ENCODE measurements at places on chromosomes 6 and 20. TPM values are rescaled to one million over a fixed set of nuclear protein-coding genes. Genes with fewer than 3 reads are reported as not detected.

DNA sequence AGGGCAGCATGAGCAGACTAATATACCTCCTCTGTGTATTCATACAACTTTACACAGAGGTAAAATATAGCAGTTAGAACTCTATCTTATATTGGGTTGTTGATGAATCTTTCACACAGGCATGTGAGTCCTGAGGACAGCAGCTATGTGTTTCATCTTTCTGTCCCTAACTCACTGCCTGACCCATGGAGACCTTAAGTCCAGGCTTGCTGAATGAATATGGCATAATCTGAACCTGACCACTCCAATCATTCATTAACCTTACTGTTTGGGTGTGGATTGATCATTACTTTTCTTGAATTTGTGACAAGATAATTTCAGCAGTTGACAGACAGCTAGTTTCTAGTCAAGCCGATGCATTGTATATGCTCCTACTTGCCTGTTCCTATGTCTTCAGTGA is 27.3 kb upstream of the TSPYL1 start:
- no peak overlapping the region for H3K4me3 ChIP-seq
- no peak overlapping the region for H3K27ac ChIP-seq
- no peaks in the 10 kb centered on the region for H3K36me3 ChIP-seq
- H3K4me1 ChIP-seq = no peaks in the 10 kb centered on the region
- no peaks in the 10 kb centered on the region for H3K27me3 ChIP-seq

GRCh38 chr6:53055873-53056272 is 9.3 kb upstream of the FBXO9 start:
- peaks cover 40% of the 10 kb centered on the region for H3K4me1 ChIP-seq
- no peaks in the 10 kb centered on the region for H3K27me3 ChIP-seq
- DNase-seq = no peak
- no peak overlapping the region for H3K4me3 ChIP-seq

- H3K4me3 ChIP-seq = no peak overlapping the region
- H3K36me3 ChIP-seq = no peaks in the 10 kb centered on the region
Observed at GRCh38 chr20:9081423-9081966, 12.6 kb downstream of the PLCB4 start.

- H3K4me1 ChIP-seq = no peaks in the 10 kb centered on the region
- DNase-seq = no peak
- no peaks in the 10 kb centered on the region for H3K27me3 ChIP-seq
- no peak overlapping the region for H3K27ac ChIP-seq
- H3K36me3 ChIP-seq = no peaks in the 10 kb centered on the region
Observed at GRCh38 chr6:90900034-90900433, 313.2 kb upstream of the MAP3K7 start.

GRCh38 chr20:33602826-33603590 is 59.1 kb upstream of the C20orf144 start:
- H3K4me1 ChIP-seq = peaks cover 4% of the 10 kb centered on the region
- no peaks in the 10 kb centered on the region for H3K27me3 ChIP-seq
- H3K4me3 ChIP-seq = no peak overlapping the region
- H3K36me3 ChIP-seq = peaks cover 22% of the 10 kb centered on the region
- no peak overlapping the region for H3K27ac ChIP-seq

GRCh38 chr6:140105857-140106256 is 731.4 kb upstream of the CITED2 start:
- no peak overlapping the region for H3K4me3 ChIP-seq
- no peak overlapping the region for H3K27ac ChIP-seq
- no peaks in the 10 kb centered on the region for H3K27me3 ChIP-seq
- H3K36me3 ChIP-seq = no peaks in the 10 kb centered on the region
- peaks cover 10% of the 10 kb centered on the region for H3K4me1 ChIP-seq

DNA sequence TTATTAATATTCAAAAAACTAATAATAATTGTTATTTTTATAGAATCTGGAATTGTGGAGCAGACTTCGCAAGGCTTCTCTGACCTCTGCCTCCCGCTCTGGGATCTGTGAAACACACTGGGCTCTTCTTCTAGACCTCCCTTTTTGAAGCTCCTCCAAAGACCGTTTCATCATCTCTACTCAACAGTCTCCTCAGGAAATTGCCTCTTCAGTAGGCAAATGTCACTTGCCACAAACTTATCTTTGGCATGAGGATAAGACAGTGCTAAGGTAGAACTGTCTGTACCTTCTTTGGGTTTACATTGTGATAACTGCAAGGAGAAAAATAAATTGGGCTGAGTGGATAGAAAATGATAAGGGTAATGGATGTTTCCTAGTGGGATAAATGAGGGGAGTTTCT is 2.3 kb upstream of the MAS1L start:
- DNase-seq = no peak
- H3K27ac ChIP-seq = no peak overlapping the region
- H3K27me3 ChIP-seq = no peaks in the 10 kb centered on the region
- H3K4me3 ChIP-seq = no peak overlapping the region
- H3K4me1 ChIP-seq = no peaks in the 10 kb centered on the region
- H3K36me3 ChIP-seq = no peaks in the 10 kb centered on the region

DNA sequence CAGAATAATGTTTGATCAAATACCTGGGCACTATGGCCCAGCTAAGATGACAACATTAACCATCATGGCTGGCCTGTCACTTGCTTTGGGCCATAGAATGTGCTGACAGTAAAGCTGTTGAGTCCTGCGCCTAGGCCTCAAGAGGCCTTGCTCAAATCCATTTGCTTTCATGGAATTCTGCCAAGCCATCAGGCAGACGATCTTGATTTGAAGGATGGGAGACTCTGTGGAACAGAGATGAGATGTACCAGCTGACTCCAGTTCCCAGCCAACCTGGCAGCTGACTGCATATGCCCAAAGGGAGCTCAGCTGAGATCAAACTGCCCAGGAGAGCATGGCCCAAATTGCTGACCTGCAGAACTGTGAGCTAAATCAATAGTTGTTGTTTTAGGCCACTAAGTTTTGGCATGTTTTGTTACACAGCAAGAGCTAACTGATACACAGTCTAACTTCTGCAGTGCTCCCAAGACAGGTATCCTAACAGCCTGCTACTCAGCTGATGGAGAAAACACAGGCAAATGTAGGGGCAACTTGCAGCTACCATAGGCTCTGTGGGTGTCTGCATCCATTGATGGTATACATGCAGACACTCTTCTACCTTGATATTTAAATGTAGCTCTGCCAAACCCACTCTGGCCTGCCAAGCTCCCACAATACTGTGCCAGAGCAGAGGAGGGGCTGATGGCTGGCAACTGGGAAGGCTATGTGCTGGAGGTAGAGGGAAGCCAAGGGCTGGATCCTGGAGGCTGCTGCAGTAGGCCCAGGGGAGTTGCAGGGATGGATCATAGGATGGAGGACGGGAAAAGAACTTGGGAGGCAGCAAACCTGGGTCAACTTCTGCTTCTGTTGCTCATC is 55.2 kb upstream of the RNF24 start:
- no peaks in the 10 kb centered on the region for H3K4me1 ChIP-seq
- H3K27ac ChIP-seq = no peak overlapping the region
- no peak overlapping the region for H3K4me3 ChIP-seq
- DNase-seq = no peak
- no peaks in the 10 kb centered on the region for H3K36me3 ChIP-seq

DNA sequence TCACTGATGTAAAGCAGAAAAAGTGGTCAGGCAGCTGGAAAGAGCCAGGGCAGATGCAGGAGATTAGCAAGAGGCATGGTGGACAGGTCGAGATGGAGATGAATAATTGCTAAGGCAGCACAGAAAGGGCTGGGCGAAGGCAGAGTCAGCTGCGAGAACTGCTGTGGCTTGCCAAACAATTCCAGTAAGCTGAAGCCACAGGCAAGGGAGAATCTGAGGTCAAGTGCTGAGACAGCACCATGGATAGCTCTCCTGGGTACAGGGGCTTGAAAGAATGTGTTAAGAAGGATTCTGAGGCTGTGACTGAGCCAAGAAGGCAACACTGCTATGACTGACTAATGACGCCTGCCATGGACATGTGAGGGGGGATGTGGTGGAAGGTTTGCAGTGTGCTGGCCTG is 220.8 kb upstream of the FOXA2 start:
- DNase-seq = peak; percentile 29
- H3K4me3 ChIP-seq = no peak overlapping the region
- H3K4me1 ChIP-seq = no peaks in the 10 kb centered on the region
- no peaks in the 10 kb centered on the region for H3K36me3 ChIP-seq
- no peaks in the 10 kb centered on the region for H3K27me3 ChIP-seq

DNA sequence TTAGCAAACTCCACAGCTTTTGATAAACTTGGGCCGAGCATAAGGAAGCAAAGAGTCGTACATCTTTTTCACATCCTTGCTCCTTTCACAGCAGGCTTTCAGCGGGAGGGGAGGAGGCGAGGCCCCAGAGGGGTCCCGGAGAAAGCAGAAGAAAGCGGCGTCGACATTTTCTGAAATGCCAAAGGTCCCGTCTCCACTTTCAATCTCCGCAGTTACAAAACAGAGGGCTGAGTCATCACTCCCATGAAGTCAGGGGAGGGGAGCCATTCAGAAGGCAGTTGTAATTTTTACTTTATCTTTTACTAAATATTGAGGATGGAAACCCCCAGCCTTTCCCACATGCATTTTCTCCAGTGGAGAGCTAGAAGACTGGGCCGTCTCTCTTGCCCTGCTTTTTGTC is 174.2 kb upstream of the THBS2 start:
- no peaks in the 10 kb centered on the region for H3K4me1 ChIP-seq
- H3K36me3 ChIP-seq = no peaks in the 10 kb centered on the region
- no peak for DNase-seq
- H3K27me3 ChIP-seq = no peaks in the 10 kb centered on the region
- no peak overlapping the region for H3K27ac ChIP-seq

DNA sequence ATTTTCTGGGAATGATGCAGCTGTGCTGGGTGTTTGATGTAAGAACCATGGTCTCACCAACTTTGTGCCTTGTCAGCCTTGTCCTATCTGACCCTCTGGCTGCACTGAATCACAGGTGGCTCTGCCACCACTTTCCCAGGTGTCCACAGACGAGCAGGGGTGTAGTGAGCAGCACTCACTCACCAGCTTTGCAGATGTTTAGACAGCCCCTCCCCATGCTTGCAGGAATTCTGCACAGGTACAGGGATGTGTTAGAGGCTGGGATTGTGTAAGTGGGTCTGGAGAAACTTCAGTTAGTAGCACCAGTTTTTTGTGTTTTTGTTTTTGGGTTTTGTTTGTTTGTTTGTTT is 88.2 kb upstream of the NAA20 start:
- H3K27me3 ChIP-seq = no peaks in the 10 kb centered on the region
- no peak overlapping the region for H3K27ac ChIP-seq
- H3K4me1 ChIP-seq = peaks cover 28% of the 10 kb centered on the region

GRCh38 chr6:109082188-109082577 is 12.5 kb downstream of the SESN1 start:
- peak overlapping the region; percentile 28 for H3K4me3 ChIP-seq
- peak overlapping the region; percentile 98 for H3K27ac ChIP-seq
- peaks cover 67% of the 10 kb centered on the region for H3K4me1 ChIP-seq

XRN2 gene
- 25.1 TPM for total RNA-seq

PRRT1 gene
- 0.17 TPM for total RNA-seq

SLC17A9 gene
- 0.89 TPM for total RNA-seq

CNKSR3 gene
- total RNA-seq = 2.3 TPM

TAF4 gene
- 17.7 TPM for total RNA-seq

RING1 gene
- total RNA-seq = 27.9 TPM

LZTS3 gene
- total RNA-seq = 7.0 TPM

TCF21 gene
- total RNA-seq = not detected
